ENCODE measurements at places on chromosomes 7 and 10.
A peak's percentile ranks its signal among the peaks of the same experiment; 100 is the strongest.

DNA sequence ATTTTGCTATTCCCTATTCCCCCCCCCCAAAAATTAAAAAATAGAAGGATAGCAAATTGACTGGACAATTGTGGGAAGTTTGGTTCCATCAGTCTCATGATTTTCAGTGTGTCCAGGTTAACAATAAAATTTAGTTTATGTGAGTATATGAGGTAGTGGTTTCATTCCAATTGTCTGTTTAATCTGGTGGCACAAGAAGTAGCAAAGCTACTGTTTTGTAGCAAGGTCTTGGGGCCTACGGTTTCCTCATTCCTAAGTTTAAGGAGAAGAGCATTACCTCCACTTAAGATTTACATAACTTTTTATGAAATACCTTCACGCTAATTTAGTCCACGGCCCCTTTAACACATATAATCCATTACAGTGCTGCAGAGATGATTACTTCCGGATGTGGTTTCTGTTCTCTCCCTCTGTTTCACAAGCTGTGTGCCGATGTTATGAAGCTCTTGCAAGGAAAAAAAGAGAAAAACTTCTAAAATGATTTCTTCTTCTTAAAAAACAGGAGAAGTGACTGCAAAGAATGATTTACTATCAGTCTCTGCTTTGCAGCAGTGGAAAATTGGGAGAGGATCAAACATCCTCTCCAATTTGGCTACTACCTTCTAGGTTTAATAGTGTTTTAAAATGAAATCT is 32.7 kb upstream of the NPVF start:
- DNase-seq, result peak; percentile 84

DNA sequence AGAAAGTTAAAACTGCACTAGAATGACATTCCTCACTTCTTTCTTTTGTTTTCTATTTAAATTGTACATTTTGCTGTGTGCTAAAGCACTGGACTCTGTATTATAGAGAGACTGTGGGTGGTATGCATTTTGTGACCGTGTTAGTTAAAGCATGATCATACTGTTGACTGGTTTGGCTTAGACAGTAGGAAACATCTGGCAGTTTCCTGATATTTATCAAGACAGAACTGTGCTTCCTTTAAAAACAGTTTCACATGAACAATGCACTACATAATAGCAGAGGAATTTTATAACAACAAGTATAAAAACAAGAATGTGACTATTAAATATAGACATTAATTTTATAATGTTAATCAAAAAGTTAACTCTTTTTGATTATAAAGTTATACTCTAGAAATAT is 23.1 kb downstream of the GNG11 start:
- DNase-seq, result no peak

DNA sequence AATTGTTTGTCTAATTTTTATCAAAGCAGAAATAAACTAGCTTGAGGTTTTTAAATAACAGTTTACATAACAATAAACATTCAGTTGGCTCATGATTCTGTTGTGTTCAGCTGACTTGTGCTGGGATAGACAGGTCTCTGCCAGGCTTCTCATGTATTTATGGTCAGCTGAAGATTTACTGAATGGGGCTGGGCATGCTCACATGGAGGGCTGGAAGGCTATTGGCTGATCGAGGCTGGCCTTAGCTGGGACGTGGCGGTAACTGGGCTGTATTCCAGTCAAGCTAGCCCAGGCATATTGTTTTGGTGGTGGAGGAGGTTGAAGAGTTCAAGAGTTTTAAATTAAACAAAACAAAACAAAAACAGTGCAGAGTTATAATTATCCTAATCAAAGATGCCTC is 251.0 kb upstream of the MTPN start:
- DNase-seq, result no peak

DNA sequence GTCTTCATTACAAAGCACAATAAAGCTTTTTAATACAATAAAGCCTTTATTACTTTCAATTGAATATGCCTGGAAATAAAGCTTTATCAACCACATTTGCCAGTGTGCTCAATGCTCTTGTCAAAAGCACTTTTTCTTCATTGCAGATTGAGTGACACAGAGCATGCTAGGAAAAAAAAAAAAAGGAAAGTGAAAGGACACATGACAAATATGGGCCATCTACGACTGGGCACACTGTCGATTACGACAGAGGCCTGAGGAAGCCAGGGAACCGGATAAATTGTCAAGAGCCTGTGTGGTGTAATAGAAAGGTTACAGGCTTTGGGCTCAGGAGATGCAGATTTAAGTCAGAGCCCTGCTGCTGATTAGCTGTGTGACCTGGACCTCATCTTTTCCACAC is 84.8 kb upstream of the LRGUK start:
- no peak for DNase-seq

DNA sequence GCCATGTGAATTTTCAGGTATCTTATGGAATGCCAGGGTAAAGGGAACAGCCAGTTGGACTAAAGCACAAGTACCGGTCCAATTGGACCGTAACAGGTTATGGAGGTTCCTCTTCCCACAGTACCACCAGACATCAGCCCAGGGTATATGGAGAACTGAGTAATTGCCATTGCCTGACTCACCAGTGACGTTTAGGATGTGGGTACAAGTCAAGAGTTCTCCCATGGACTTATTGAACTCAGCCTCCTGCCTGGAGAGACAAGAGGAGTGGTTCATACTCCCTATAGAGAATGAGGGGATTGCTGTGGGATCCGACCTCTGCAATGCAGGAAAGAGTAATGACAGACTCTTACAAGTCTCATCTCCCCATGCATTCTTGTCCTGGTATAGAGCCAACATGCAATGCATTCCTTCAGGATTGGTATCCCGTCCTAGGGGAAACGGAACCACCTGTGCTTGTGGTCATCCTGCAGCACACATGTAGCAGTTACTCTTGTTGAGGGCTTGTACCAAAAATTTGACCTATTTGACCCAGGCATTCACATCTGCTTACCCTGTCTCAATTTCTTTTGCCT is 30.7 kb upstream of the ELOVL3 start:
- no peak for DNase-seq

DNA sequence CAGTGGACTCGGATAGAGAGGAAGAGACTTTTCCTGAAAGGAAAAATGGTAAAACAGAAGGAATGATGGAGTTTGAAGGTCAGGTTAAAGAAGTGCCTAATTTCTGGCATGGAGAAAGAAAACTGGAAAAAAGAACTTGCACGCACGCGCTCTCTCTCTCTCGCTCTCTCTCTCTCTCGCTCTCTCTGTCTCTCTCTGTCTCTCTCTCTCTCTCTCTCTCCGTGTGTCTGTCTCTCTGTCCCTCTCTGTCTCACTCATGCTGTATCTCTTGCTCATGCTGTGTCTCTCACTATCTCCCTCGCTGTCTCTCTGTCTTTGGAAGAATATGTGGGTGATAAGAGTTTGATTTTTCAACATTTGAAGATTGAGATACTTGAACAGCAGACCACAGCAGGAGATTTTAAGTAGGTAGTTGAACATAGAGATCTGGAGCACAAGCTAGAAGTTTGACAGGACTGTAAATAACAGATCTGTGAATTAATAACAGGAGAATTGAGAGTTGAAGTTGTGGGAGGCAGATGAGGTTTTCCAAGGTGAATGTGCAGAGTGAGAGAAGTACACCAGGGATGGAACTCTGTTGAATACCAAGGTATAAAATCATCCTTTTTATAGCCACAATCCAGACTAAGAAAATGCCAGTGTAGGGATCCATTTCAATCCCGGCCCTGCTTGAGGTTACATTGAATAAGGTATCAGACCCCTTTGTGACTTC is 33.1 kb downstream of the ADD3 start:
- DNase-seq, result no peak

DNA sequence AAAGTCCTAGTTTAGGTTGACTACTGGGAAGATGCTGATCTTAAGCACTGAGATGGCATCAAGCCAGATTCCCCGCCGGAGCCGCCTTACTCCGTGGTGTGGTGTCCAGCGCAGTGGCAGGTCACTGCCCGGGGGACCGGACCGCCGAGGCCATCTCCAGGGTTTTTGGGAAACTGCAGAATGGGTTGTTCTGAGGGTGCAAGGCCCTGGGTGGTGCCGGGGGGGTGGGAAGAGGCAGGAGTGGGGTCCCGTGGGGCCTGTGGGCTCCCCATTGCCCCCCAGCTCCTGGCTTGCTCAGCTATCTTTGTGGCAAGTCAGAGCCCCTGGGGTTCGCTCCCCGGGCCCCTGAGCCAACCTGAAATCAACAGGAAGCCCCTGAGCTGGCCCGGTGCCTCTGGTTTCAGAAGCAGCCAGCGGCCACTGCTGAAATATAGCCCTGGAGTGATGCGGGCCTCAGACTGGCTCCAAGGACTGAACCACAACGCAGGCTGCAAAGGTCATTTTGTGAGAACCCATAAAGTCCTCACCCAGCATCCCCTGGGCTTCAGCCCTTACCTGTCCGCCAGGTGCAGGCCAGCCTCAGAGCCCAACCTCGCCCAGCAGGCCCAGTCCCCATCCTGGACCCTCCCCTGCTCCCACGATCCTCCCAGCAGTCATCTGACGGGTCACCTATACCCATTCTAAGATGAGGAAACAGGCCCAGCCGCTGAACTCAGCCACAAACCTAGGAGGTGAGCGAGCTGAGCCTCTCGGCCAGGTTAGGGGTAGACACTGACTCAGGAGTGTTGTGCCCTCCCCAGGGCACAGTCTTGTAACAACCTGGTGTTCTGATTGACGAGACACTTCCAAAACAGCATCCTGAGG is 102.7 kb downstream of the PDGFA start:
- DNase-seq, result no peak

DNA sequence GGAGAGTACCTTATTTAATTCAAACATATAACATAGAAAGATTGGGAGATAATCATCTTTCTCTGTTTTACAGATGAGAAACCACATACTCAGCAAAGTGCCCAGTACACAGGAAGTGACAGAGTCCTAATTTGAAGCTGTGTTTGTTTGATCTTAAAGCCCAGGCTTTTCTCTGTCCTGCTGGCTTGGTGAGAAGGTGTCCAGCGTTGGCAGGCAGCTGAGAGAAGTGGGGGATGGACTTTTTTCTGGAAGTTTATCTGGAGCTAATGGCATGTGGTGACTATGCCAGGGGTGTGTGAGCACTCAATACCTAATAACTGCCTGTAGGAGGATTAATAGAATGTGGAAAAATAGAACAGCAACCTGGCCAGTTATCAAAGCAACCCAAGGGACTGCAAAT is 60.8 kb downstream of the NPSR1 start:
- DNase-seq, result no peak

GRCh38 chr7:95476072-95476847 is 9.5 kb upstream of the ASB4 start:
- DNase-seq, result no peak

GRCh38 chr7:25171071-25171470 is 46.0 kb upstream of the CYCS start:
- no peak for DNase-seq

DNA sequence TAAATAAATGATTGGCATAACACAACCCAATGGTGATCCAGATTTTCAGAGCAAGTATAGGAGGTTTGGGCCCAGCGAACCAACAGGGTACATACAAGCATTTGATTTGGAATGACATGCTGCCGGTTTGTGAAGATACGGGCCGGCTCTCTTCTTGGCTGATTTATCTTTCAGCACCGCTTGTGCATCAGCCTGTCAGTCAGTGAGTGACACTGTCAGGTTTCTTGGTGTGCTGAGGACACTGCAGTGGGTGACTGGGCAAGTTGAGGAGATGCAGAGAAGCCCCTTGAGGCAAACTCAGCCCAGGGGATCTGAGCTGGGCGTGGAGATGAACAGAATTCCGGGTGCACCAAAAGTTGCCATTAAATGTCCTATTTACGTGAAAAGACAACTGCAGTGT is 194.5 kb downstream of the SNX10 start:
- DNase-seq, result no peak

GRCh38 chr10:127048630-127049029 is 143.4 kb downstream of the DOCK1 start:
- no peak for DNase-seq

DNA sequence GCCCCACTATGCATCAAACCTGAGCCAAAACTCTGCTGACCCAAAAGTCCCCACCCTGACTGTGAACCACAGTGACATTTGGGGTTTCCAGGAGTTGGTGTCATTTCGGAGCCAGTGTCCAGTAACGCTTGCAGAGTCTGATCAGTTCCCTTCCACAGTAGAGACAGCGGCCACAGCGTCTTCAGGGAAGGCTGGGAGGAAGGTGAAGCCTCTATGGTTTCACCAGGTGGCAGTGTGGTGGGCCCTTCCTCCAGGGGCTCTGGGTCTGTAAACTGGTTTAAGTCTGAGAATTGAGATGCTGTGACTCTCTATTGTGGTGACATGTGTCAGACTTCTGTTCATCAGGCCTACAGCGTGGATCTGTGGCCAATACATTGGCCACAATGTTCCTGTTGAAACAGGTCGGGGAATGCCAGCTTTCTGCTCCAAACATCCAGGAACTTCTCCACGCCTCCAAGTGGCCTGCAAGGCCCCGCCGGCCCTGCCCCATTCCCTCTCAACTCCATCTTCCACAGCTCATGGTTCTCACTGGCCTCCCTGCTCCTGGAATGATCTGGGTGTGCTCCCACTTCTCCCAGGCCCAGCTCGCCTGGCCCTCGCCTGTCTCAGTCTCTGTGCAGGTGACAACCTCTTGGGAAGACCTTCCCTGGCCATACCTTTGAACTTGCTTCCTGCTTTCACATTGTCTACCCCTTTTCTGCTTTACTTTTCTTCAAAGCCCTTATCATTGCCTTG is 124.5 kb upstream of the FAM20C start:
- DNase-seq, result no peak

DNA sequence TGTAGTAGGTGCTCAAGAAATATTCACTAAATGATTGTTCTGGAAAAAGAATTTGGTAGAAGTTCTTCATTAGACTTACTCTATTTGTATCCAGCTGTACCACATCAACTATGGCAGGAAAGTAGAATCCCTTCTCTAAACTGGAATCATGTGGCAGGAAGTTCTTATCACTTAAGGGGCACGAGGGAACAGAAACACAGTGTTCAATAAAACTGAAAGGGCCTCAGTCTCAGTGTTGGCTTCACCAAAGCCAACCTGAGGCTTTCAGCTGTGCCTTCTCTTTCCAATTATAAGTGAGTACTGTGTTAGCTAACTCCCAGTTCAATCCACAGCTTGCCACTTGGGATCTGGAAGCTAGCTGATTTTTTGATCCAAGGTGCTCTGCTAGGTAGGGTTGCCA is 257.6 kb upstream of the LRGUK start:
- DNase-seq, result no peak

GRCh38 chr10:74079028-74079935 is 71.3 kb downstream of the AP3M1 start:
- no peak for DNase-seq

DNA sequence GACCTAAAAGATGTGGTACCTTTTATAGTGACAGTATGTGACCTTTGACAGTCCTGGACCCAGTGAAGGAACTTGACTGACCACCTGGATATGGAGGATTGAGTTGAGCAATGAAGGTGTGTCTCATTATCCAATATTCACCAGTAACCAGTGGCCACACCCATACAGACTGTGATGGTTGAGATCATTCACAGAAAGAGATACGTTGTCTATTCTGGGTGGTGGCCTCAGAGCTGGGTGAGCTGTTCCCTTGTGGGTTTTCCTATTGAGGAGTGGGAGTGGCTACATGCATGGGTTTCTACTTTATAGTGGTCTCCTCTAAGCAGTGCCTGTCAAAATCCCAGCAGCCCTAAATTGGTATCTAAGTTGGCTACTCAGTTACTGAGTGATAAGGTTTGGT is 507.4 kb downstream of the SORCS3 start:
- DNase-seq, result no peak

- DNase-seq, result no peak
Observed at GRCh38 chr7:1931256-1931950, 261.3 kb downstream of the ELFN1 start.
